ENCODE measurements at places on chromosomes 6 and 20.

GRCh38 chr6:63808576-63808975 lies 173.0 kb downstream of the PHF3 start:
- no peak for DNase-seq

- no peak for DNase-seq
Observed at GRCh38 chr6:147255948-147256674, 51.9 kb downstream of the STXBP5 start.

DNA sequence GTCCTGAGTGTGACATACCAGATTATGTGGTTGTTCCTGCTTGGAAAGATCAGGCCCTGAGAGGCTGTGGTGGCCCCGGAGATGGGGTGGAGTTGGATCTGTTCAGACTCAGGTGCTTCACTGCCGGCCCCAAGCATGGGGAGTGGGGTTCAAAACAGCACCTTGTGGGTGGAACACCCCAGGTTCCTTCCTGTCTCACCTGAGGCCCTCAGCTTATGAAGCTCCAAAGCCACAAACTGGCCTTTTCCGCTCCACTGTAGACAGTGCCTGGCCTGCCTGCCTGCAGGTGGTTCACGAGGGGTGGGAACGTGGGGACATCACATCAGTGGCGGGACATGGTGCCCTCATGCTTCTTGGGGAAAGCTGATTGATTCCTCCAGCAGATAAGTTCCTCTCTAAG lies 146.4 kb downstream of the TAF4 start:
- DNase-seq = no peak

DNA sequence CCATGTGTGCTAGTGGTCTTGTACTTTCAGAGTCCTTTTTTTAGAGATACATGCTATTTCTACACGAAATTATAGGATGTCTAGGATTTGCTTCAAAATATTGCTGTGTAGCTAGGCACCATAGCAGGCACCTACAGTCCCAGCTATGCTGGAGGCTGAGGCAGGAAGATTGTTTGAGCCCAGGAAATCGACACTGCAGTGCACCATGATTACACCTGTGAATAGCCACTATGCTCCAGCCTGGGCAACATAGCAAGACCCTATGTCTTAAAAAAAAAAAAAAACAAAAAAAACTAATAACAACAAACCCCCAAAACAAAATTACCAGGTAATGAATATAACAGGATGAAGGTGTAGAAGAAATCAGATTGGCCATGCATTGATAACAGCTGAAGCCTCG lies 121.7 kb downstream of the NFATC2 start:
- DNase-seq = no peak

DNA sequence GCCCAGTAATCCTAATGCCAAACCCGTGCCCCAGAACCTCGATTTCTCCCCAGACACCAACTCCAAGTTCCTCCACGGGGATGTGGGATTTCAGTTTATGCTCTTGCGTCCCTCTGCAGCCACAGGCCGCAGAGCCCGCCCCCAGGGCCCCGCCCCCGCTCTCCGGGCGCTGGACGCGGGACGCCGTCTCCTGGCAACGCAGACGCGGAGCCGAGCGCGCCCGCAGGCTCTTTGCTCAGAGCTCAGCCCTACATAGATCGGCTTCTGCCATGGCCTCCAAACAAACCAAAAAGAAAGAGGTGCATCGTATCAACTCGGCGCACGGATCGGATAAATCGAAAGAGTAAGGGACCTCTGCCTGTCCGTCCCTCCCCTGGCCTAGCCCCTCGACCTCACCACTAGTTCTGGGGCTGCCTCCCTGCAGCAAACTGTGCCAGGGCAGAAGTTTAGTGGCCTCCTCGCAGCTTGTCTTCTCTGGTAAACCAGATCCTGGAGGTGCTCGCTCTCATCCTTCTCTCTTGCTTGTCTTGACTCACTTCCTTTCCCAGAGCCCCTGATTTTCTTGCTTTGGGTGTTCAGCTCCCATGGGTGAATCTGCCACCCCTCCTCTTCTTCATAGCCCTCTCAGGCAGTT lies at the start of gene ADGB:
TSS of gene ADGB (plus strand) at position 201 of the 634 bp plus-strand sequence. CDS start at position 270, 69 bp downstream.
- DNase-seq = no peak

DNA sequence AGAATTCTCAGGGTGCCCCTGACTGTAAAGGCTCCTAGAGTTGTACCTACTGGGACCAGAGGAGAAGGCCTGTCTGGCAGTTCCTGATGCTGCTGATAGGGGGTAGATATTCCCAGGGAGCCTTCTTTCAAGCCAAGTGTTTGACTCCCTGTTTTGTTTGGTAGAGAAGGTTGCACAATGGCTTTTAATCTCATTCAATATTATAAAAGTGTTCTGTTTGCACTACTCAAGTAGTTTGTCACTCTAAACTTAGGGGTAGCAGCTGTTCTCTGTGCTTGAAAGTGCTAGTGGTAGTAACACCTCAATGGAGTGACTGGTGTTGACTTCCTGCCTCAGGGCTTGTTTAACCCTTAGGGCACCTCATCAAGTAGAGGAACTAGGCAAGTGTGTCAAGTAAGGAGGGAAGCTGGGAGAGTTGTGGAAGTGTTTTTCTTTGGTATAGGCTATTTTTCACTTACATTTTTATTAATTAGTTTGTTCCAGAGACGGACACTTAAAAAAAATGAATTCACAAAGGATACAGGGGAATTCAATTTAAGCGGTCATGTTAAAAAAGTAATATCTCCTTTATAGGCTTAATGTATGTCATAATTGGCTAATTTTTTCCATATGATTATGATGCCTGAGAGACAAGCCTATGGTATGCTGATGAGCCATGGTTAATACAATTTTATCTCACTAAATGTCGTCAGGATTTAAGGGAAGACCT lies 38.1 kb downstream of the BICRAL start:
- peak; percentile 10 for DNase-seq

DNA sequence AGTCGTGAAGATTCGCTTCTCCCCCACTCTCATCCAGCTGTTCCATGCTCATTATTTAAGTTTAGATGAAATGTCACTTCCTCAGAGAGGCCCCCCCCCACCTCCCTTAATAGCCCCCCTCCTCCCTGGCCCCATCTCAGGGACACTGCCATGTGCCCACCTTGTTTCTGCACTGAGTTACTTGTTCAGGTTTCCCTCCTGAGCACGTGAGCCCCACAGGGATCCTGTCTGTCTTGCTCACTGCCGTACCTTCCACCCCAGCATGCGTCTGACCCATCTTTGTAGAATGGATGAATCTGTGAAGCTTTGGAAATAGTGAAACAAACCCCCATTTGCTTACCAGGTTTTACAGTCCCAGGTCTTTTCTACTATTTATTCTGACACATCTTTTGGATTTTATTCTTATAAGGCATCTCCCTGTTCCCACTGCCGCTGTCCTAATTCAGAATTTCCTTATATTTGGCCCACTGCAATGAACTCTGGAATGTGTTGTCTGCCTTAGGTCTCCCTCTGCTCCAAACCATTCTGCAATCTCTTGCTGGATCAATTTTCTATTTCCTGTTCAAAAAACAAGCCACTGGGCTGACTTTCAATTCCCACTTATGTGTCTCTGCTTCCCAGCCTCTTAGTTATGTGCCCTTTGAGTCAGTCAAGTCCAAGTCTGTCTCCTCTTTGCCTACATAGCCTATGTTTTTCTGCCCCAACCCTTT lies 136.5 kb upstream of the ECI2 start:
- DNase-seq = no peak

DNA sequence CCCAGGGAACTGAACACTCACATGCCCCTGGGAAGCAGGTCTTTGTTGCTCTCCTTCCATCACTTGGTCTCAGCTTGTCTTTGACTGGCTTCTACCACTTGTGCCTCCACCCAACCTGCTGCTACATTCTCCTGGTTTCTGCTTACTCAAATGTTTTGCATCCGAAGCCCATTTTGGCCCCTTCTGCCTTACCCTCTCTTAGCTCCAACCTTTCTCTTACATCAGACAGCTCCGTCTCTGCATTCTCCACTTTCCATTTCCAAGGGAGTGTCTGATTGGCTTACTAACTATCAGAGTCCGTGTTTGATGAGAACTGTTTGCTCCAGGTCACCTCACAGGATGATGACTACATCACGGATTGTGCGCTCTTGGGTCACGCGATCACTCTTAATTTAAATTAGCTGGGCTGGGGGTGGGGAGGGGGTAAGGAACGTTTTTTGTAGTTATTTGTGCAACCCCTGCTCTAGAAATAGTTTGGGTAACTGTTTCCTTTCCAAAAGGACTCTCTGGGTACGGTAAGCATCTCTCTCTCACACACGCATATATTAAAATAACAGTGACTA lies 844 bp upstream of the ABRACL start:
- peak; percentile 23 for DNase-seq

DNA sequence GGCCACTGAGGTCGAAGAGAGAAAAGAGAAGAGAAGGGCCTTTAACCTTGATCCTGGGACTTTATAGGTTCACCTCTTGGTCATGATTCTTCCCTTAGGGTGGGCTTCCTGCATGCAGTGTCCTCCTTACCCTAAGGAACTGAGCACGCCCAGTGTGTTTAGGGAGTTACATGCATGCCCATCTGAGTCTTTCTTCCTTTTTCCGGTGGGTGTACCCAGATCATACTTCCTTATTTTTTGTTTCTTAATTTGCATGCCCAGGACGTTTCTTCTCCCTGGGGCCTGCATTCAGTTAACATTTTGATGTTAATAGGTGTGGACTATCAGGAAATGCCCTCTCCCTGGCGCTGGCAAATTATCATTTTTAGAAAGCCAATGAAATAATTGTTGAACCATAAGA lies 91.5 kb downstream of the HTR1B start:
- DNase-seq = no peak

GRCh38 chr20:10856237-10857015 lies 182.6 kb upstream of the JAG1 start:
- DNase-seq = no peak

DNA sequence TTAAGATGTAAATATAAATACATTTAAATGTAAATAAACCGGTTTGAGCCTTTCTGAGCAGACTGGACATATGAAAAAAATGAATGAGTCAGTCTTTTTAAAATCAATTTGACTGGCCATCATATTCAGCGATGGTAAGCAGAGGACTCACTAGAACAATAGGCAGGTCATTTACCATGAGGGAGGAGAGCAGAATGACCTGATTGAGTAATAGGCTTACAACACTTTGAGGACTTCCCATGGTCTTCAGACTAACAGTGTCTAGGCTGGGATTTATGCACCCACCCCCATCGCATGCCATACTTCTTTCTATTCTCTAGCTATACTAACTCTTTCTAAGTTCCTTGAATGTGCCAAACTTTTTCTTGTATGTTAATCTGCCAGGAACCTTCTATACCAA lies 241.9 kb upstream of the RAB32 start:
- DNase-seq = no peak

DNA sequence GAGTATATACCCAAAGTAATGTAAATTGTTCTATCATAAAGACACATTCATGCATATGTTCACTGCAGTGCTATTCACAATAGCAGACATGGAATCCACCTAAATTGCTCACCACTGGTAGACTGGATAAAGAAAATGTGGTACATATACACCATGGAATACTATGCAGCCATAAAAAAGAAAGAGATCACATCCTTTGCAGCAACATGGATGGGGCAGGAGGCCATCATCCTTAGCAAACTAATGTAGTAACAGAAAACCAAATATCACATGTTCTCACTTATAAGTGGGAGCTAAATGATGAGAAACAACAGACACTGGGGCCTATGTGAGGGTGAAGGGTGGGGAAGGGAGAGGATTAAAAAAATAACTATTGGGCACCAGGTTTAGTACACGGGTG lies 11.5 kb upstream of the TMEM200A start:
- no peak for DNase-seq

GRCh38 chr6:79861023-79861422 lies 86.3 kb downstream of the ELOVL4 start:
- no peak for DNase-seq

DNA sequence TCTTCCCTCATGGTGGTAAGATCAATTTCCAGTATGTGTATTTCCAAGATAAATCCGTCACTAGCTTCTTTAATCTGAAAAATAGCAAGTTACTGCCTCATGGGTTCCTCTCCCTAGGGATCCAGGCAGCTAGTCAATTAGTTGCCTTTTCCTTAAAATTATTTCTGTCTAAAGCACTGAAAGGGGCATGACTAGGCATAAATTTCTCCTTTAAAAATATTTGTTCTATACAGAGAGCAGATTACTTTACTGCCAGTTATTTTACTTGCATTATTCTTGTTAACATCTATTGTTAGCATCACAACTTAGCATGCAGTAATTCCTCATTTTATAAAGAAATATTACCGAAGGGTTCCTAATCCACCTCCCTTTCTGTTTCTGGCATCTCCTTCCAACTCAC lies 1.4 kb downstream of the MTCL3 start:
- DNase-seq = no peak

GRCh38 chr6:14328163-14328562 lies 210.6 kb downstream of the CD83 start:
- no peak for DNase-seq

GRCh38 chr6:56242346-56242745 lies 5.0 kb downstream of the COL21A1 start:
- DNase-seq = no peak

DNA sequence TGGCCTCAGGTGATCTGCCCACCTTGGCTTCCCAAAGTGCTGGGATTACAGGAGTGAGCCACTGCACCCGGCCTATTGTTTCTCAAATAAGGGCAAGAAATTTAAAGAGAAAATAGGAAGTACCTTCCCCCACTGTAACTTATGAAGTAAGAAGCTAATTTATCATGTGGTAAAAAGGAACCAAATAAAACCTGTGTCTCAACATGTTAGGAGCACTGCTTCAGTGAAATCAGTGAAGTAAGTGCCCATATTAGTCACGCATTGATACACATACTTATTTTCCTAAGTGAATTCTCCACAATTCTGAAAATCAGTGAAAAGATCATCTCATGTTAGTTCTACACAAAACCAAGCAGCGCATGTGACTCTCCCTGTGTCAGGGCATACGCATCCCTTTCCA lies 14.2 kb upstream of the LPA start:
- no peak for DNase-seq

DNA sequence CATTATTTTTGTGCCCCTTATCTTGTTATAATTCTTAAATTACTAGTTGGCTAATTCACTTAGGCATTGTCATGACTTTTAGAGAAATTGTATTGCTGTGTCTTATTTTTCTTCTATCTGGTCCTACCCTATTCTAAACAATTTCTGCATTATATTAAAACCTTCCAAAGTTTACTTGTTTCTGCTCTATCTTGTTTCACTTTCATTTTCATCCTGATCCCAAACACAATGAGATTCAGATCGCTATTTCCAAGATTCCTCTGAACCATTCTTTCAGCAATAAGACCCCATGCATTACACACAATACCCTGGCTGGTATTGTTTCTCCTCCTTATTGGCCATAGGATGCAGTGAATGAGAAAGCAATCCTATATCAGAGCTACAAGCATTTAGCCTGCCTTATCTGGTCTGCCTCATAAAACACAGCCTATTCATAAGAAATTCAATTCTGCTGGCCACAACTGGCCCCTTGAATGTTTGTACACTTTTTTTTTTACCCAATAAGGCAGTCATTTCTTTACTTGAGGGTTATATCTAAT lies 69.9 kb upstream of the POU3F2 start:
- DNase-seq = no peak

DNA sequence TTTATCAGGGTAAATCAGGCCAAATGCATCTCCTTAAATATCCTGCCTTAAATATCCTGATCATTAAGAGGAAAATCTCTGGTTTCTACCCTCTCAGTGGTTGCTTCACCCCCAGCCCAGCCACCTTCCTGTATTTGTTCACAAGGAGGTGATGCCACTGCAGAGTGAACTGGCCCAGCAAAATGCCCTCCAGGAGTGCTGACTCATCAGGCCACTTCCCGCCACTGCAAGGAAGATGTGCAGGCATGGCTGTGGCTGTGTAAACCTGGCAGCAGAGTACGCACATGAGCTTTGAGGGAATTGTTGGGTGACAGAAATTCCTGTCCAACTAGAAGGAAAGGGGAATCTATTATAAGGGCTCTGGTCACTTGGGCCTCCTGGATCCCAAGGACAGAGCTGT lies 13.8 kb downstream of the NQO2 start:
- DNase-seq = no peak
